Posterior cingulate gyrus (tissue), 11 donors: ENCODE measurements at places on chromosomes 6 and 20.

DNA sequence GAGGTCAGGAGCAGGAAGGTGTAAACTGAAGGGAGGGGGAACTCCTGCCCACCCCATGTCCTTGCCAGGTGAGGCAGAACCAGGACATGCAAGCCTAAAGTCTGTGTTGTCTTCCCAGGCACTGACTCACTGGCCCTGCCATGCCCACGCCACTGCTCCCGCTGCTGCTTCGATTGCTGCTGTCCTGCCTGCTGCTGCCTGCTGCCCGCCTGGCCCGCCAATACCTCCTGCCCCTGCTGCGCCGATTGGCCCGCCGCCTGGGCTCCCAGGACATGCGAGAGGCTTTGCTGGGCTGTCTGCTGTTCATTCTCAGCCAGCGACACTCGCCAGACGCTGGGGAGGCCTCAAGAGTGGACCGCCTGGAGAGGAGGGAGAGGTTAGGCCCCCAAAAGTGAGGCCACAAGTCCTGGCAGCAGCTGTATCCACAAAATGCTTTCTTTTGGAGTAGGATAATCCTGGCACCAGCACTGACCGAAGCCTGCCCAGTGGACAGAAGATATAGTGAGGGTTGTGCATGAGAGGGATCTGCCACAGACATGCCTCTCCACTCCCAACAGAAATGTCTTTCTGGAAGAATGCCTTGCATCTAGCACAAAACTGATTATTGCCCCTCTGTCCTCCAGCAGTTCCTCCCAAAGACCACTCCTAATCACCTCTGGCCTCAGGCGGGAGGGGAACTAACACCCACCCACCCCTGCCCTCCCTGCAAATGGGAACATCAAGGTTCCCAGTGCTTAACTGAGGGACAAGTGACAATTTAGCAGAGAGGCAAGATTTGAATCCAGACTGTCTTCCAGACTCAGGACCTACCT lies 812 bp downstream of the MYMX start:
- DNase-seq = no peak

DNA sequence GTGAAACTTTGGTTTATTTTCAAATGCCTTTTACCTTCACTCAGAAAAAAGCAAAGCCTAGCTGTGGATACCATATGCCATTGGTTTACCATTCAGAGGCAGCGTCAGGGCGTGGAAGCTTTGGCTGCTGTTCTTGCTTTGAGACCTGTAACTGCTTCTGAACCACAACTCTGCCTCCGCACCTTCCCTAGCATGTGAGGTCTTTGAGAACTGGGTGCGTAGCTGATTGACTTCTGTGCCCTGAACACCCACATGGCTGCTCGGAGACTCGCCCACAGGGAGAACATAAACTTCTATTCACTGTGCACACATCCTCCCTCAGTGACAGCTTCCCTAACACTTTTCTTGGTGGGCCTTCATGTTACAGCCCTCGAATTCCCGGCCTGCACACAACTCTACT lies 11.2 kb upstream of the CLDN20 start:
- DNase-seq = peak; percentile 90

- no peak for DNase-seq
Observed at GRCh38 chr20:9626357-9626756, 112.0 kb downstream of the LAMP5 start.

- DNase-seq = no peak
Observed at GRCh38 chr20:49288250-49288751, 10.4 kb upstream of the ZNFX1 start.

DNA sequence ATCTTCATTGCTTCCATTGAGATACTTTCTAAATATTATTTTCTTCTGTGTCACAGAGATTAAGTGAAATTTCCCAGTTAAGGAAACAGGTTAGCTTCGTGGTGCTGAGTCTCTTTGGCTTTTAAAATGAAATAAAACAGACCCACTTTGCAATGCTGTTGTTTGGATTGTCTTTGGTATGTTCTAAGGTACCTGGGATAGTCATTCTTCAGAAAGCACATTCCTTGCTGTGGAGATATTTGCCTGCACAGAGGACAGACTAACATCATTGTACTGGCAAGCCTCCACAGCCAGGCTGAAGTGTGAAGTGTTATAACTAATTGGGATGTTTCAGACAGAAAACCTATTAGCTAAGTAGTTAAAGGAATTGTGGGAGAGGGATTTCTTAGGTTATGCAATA lies 148.8 kb upstream of the EPHA7 start:
- no peak for DNase-seq

GRCh38 chr20:50837532-50838321 lies 42.9 kb downstream of the BCAS4 start:
- DNase-seq = no peak

DNA sequence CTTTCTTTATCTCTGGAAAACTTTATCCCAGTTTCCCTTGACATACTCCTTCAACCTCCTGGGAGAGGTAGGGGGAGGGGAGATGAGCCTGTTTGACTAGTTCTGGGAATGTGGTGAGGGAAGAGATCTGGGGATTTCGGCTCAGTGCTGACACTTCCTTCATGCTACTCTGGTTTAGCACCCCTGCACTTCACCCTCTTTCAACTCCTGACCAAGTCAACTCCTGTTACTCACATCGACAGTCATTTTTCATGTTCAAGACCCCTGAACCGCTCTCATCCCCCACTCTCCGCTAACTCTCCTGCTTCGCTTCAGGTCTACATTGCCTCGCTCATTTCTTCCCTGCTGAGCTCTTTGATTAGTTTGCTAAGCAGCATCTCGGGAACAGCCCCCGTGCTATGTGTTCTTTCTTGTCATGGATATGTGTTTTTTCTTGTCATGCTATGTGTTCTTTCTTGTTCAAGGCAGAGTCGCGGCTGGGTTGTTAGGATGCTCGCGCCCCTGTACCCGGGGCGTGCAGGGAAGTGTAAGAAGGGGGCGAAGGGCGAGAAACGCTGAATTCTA lies 16.6 kb upstream of the TRIM27 start:
- DNase-seq = no peak

GRCh38 chr6:129828229-129828628 lies 32.9 kb downstream of the TMEM244 start:
- no peak for DNase-seq

DNA sequence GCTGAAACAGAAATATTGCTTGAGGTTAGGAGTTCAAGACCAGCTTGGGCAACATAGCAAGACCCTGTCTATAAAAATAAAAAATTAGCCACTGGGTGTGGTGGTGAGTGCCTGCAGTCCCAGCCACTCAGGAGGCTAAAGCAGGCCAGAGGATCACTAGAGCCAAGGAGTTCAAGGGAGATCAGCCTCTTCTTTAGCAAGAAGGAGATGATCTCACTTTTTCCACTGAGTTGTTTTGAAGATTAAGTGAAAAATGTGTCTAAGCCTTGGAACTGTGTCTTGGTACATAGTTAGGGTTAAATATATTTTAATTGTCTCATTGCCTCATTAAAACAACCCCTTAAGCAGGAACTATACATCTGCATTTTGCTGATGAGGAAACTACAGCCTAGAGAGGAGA lies 279.0 kb upstream of the ZFP64 start:
- DNase-seq = no peak

DNA sequence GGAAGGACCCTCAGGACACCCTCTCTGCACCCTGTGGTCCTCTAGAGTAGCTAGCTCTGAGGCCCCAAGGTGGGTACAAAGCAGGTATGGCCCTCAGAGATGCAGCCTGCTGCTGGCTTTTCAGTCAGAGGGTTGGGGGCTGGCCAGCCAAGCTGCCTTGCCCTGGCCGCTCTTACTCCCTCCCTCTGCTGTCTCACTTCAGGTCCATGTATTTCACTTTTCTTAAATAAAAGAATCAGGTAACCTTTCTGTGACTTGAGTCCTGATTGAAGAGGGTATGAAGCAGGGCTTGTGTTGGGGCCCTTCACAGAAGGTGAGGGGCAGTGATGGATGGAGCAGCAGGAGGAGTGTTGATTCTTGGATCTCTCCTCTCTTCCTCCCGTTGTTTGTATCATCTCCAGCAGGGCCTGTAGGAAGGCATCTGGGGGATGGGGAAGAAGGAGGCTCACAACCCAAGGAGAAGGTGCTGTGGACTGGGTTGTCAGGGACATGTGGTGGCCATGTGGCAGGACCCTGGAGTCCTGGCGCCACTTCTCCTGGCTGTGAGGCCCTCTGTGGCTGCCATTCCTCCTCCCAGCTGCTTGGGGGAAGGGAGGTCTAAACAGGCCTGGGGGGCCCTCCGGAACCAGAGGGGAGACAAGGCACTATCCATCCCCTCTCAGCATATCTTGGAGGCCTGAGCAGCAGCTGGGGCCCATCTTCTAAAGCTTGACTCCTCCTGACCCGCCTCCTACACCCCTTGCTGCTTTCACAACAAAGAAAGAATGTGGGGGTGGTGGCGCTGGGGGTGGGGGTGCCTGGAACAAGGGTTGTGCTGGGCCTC lies 1.1 kb upstream of the PTK7 start:
- peak; percentile 64 for DNase-seq

DNA sequence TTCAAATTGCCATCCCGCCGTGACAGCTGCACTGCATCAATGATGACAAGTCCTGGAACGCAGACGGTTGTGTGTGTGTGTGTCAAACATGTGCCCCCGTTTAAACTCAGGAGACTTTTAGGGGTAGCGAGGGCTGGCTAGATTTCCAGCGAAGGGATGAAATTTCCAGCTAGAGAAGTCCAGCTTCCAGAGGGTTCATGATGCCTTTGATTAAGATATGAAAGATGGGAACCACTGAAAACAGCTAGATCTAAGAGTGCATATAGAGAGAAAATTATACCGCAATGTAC lies 644 bp downstream of the KIZ start:
- no peak for DNase-seq

GRCh38 chr6:12955956-12956355 lies 239.4 kb downstream of the PHACTR1 start:
- no peak for DNase-seq

GRCh38 chr6:112086744-112087135 lies 542 bp downstream of the TUBE1 start:
- no peak for DNase-seq

DNA sequence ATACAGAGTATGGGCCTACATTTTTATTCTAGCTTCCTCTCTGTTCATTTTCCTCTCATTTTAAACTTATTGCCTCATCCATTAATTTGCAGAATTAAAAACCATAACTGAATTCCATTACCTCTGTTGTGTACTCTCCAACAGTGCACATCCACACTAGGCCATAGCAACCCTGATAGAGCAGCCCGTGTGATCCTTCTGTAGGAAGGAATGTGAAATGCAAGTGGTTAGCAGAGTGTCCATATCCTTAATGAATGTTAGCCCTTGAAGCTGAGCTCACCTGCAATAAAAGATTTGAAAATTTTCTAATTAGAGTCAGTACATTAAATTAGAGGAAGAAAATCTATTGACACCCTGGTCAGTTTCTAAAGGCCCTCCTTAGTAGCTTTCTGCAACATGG lies 6.5 kb upstream of the GRIK2 start:
- no peak for DNase-seq

DNA sequence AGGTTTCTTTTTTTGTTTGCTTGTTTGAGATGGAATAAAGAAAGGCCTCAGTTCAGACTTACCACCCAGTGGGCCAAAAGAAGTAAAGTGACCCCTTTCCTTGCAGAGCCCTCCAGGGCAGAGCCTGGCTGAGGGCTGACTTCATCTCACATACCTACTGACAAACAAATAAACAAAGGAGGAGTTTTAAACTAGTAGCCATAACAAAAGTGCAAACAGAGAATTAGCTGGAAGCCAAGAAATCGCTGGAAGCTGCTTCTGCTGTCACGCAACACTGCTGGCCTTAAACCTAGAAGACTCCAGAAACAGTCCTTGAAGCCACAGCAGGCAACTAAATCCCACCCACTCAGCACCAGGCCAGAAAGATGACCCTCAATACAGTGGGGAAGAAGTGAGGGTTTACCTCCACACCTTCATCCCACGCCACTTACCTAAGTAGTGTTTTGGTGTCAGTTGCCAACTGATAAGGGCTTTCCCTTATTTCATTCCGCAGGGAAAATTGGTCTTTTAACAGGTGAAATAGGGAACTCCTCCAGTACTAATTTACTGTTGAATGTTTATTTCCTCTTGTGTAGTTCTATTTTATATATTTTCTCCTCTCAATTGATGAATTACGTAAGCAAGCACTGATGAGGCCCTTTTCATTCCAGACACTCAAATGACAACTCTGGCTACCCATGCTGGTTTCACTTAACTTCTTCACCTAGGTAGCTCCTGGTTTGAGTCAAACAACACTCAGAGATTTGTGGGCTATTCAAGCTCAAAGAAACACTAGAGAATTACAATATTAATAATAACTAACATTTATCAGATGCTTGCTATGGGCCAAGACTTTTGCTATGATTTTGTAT lies 46.2 kb downstream of the EDN1 start:
- DNase-seq = no peak

GRCh38 chr6:118864341-118865099 lies 29.4 kb upstream of the ASF1A start:
- DNase-seq = no peak

GRCh38 chr6:158941246-158941645 lies 58.8 kb downstream of the RSPH3 start:
- DNase-seq = no peak

DNA sequence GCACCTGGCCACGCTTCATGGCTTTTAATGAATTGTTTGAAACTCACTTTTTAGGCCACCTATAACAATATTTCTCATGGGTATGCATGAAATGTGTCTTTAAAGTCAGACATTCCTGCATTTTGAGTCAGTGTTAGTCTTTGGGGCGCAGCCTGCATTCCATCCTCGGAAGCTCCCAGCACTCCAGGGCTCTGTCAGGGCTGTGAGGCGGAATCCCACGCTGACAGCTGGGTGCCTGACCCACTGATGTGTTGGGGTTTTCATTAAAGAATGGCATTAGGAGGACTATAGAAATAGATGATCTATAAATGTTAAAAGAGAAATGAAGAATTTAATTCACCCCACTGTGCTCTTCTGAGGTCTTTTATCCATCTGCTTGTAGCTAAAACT lies 16.2 kb upstream of the CLDN20 start:
- no peak for DNase-seq

DNA sequence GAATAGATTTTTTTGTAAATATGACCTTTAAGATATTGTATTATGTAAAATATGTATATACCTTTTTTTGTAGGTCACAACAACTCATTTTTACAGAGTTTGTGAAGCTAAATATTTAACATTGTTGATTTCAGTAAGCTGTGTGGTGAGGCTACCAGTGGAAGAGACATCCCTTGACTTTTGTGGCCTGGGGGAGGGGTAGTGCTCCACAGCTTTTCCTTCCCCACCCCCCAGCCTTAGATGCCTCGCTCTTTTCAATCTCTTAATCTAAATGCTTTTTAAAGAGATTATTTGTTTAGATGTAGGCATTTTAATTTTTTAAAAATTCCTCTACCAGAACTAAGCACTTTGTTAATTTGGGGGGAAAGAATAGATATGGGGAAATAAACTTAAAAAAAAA lies 130.9 kb downstream of the SULF2 start:
- DNase-seq = no peak

- DNase-seq = peak; percentile 83
Observed at GRCh38 chr6:73695619-73696421, at the start of gene CD109. CD109 (plus strand) TSS chr6:73696203; CDS start chr6:73696216, 13 bp downstream.

DNA sequence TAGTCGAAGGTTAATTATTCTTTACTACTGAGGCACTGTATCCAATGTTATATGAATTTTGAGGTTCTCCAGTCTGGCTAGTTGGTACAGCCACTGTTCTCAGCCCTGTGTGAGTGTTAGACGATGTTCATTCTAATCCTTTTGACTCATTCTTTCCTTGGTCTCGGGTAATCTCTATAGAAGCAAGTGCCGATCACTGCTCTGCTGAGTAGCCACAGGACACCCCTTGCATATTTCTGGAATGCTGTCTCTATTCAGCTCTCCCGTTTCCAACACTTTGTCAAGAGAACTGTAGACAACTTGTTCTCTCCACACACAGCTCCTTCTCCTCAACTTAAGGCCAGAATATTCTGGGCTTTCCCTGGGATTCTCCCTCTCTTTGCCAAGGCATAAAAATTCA lies 42.4 kb upstream of the PLCB1 start:
- no peak for DNase-seq
